ENCODE measurements at places on chromosomes 4 and X.

DNA sequence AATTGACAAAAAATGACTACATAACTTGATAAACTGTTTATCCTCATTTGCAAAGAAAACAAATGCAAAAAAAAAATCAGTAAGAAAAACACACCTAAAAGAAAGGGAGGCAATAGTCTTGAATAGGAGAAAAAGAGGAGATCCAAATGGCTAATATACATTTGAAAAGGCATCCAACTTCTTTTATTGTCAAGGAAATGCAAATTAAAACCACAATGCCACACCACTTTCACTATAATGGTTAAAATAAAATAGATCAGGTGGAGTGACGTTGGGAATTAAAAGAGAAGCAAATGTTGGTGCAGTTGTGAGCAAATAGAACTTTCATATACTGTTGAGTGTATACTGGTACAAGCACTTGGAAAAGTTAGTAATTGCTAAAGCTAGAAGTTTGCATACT, 3.6 kb downstream of the DCAF4L1 start:
- DNase-seq: no peak

DNA sequence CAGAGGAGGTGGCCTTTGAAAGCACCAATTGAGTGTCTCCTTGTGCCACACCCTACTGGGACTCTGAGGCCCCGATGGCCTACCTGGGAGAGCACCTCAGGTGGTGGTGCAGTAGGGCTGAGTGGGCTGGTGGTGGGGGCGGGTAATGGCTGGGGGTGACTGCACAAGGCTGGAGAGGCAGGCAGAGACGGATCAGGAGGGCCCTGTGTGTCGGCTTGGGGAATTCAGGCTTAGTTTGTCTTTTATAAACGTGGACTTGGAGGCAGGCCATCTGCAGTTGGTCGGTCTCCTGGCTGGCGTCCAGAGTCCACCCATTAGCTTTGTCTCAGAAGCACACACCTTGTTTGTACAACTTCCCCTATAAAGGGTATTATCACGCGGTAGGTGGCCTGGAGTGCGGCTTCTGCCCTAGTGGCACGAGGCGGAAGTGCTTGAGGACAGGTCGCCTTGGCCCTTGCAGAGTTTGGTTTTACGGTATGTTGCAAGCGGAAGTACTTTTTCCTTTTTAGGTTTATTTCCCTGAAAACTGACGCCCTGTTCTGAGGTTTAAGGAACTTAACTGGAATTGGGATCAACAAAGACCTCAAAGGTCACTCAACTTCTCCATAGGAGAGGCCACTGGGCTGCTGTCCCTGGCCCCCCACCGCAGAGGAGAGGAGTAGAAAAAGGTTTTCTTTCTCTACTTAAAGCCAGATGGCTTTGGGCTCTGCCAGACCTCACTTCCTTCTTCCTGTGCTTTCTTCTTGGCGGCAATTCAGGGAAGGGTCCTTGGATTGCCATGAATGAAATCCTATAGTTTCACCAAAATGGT, 8.0 kb downstream of the TBC1D14 start:
- DNase-seq: peak; percentile 59

- DNase-seq: peak; percentile 15
Observed at GRCh38 chr4:110484767-110485166, 8.8 kb downstream of the ENPEP start.

DNA sequence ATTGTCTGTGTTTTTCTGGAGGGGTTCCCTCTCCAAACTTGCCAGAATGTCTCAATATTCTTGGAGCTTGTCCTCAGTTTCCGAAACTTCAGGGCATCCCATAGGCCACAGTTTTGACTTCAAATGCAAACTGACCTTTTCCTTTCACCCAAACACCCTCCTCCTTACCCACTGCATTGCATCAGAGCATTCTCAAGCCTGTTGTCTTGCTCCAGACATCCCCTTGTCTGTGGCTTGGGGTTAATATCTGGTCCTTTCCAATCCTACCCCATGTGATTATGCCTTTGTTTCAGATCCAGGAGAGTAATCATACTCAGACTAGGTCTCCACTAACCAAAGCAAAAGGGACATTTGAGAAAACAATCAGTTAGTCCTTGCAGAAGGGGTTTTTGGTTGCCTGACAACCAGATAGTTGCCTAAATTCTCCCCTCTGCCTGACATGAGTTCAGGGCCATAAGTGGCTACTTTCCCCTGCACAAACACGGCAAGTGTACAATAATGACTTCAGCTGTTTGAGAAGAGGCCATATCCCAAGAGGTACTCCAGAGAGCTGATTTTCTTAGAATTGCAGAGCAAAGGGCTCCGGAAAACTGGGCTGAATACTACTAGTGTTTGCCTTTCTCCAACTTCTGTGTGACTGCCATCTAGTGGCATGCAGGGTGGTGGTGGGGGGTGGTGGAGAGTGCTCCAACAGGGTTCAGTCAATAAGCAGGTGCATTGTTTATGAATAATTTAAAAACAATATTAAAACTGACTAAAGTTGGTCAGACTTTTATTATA, 130.2 kb downstream of the CHRDL1 start:
- no peak for DNase-seq

GRCh38 chrX:40087425-40088298, 10.1 kb downstream of the BCOR start:
- DNase-seq: no peak

GRCh38 chr4:72352711-72353110, 216.3 kb downstream of the ADAMTS3 start:
- DNase-seq: no peak

DNA sequence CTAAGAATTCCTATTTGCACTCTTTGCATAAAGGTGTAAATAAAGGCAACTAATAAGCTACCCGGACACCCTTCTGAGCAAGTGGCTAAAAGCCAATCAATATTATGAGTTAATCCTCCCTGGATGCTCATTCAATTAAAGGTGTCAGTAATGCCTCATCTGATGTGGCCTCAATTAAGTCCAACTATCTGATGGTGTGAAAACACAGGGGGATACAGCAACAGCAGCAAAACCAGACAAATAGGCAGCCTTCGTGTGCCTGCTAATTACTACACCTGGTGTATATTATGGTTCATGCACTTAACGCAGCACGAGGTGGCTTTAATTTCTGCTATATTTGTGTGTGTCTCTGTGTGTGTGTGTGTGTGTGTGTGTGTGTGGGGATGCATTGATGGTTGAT, 244.4 kb downstream of the DCLK2 start:
- no peak for DNase-seq

DNA sequence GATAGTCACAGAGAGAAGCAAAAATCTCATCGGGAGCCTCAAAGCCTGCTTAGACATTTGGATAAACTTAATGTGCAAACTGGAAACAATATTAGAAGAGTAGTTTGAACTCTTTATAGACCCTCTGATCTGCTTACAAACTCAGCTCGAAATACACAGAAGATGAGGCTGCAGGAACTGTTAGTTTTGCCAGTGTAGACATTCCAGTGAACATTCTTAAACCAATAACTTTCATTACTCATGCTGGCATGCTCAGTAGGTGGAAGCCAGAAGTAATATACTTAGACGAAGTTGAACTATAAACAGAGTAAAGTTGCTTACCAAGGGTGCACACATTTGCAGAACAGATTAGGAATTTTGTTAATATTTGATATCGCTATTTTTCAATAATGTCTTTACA, 303.5 kb downstream of the ANKRD50 start:
- no peak for DNase-seq

- no peak for DNase-seq
Observed at GRCh38 chr4:148311526-148311925, 130.7 kb downstream of the NR3C2 start.

DNA sequence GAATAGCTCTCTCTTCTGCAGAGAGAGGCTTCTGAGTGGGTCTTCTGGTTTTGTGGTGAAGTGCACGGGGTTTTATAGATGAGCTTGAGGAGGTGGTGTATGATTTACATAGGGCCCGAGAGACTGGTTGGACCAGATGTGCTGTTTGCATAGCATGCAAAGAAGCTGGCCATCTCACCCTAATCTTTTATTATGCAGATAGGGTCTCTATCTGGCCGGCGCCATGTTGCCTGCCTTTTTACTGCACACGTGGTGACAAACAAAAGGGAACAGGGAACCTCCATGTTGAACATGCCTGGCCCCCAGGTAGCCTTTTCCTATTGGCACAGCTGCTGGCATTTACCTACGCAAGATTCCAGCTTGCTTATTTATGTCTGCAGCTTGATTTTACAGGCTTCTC, 473.3 kb upstream of the FAM47C start:
- DNase-seq: no peak

- DNase-seq: no peak
Observed at GRCh38 chrX:39450234-39450977, 647.4 kb downstream of the BCOR start.

DNA sequence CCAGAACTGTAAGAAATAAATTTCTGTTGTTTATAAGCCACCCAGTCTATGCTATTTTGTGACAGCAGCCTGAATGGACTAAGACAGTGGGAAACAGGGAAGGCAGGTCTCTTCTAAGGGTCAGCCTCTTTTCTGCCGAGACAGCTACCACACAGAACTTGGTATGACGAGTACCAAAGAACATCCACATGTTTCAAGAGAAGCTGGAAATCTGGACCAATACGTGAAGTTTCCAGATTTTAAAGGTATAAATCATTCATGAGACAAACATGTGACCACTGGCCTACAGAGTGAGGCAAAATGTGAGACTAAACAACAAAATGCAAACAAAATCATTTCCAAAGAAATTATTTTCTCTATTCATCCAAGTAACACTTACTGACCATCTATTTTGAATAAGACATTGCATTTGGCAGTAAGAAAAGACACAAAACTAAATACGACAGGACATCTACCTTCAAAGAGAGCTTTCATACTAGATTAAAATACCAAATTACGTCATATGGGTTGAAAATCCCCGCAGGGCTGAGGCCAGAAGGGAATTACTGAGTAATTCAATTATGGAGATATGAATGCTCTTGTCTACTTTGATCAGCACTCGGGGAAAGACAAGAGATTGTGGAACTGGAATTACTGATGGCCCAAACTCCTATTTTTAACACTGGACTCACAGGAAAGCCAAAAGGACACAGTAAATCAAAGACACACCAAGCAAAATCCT, 7.2 kb downstream of the SCARB2 start:
- DNase-seq: no peak

DNA sequence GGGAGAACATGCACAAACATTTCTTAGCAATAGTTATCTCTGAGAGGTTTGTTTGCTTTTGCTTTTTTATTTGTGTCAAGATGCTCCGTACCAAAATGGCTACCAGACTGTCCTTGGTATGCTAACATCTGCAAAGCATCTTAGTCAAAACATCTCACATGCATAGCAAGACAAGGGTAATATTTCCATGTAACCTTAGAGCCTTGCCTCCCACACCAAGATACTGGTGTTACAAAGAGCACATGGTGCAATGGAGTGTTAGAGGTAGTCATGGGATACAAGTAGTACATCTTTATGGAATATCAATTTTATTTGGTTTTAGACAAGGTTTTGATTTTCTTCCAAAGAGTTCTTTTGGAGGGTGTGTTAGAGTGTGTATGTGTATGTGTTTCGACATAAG, 109.7 kb downstream of the NR3C2 start:
- no peak for DNase-seq

GRCh38 chrX:38089173-38089982, 83.0 kb downstream of the SYTL5 start:
- no peak for DNase-seq

DNA sequence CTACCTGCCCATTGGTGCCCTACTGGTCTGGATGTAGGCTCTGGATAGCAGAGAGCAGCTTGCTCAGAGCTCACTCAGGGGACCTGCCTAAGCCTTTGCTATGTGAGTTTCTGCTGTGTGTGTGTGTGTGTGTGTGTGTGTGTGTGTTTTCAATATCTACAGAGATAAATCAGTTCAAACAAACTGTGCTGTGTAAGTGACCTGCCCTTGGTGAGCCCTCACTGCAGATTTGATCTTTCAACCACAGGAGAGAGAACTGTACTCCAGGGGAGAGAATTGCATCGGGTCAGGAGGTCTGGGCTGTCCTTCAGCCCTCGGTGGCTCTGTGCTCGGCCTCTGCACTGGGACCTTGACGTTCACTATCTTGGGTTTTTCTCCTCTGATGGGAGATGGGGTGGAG, 35.0 kb upstream of the CDKN2AIP start:
- no peak for DNase-seq

DNA sequence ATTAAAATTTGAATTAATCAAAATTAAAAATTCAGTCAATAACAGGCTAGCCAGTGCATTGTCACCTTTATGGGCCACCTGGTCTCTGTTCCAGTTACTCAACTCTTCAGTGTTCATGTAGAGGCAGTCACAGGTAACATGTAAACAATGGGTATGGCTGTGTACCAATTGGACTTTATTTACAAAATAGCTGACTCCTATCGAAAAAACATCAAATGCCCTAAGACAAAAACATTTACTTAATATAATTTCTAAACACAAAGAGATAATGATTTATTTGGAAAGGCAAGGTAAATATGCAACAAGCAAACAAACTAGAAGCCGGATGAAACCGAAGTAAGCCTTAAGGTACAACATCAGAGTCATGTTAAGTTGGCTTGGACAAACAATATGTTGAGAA, 8.8 kb downstream of the TMEM150C start:
- DNase-seq: no peak

DNA sequence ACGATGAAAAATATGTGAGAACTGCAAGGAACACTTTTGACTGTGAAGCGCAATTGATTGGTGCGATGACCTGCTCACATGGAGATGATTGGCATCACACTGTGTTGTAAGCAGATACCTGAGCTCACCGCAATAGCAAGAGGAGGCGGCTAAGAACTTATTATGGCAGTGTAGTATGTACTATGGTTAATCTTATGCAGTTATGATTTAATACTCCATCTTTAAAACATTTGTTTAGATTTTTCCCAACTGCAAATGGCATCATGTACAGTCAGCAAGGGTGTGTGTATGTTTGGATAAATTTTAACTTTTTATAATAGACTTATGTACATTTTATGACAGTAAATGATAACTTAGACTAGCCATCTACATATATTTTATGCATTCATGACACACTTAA, 25.5 kb downstream of the PRIMPOL start:
- no peak for DNase-seq

DNA sequence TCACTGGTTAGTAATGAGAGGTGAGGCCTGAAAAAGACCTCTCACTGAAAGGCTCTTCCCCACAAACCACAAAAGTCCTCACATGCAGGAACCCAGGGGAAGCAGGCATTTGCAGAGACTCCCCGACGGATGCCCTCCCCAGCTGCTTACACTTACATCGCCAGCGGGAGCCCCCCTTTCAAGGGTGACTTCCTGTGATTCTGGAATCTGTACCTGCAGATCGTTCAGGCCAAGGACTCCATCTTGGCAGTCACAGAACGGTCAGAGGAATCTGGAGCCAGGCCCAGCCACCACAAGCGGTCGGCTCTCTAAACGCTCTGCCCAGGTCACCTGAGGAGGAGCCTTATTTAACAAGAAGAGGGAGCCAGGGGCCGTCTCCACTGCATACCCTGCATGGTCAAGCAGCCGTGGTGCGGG, 71.3 kb upstream of the STS start:
- no peak for DNase-seq

All from GM12864 (cell line).